Frontal cortex (tissue), 4 donors: ENCODE measurements at places on chromosomes 12 and 14. TPM values are rescaled to one million over a fixed set of nuclear protein-coding genes. Genes with fewer than 3 reads are reported as not detected.

The FGF6 gene
- total RNA-seq, result not detected

DNA sequence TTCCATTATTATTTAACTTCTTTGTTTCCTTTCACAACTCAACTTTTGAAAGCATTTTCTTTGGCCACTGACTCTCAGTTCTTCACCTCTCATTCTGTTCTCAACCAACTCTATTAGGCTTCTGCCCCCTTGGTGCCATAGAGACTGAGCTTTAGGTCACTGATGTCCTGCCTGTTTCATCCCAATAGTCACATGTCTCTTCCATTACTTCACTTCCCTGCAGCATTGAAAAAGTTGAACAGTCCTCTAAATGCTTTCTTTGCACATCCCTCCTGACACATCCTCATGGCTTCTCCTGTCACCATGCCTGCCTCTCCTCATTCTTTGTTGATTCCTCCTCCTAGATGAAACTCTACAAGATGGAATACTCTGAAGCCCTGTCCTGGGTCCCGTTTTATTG is 2.7 kb downstream of the CLEC12A start:
- DNase-seq, result no peak

- no peak for DNase-seq
Observed at GRCh38 chr14:96514694-96515093, 12.5 kb downstream of the PAPOLA start.

The TOMM20L gene
- total RNA-seq, result not detected

DNA sequence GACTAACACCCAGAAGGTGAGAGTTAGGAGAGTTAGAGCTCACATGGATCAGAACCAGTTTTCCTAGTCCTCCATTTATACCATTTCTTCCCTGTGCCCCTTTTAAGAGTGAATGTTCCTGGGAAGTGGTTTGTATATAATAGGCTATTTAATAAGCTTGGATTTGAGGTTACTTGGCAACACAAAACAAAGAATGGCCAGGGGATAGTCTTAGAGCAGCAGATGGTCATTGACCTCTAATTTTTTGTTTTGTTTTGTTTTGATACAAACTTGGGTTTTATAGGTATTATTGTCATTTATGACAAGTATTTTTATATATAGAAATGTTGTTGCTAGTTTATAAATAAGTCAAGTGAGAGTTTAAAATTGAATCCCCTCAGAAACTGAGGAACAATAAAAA is 35.8 kb downstream of the VEZT start:
- no peak for DNase-seq

DNA sequence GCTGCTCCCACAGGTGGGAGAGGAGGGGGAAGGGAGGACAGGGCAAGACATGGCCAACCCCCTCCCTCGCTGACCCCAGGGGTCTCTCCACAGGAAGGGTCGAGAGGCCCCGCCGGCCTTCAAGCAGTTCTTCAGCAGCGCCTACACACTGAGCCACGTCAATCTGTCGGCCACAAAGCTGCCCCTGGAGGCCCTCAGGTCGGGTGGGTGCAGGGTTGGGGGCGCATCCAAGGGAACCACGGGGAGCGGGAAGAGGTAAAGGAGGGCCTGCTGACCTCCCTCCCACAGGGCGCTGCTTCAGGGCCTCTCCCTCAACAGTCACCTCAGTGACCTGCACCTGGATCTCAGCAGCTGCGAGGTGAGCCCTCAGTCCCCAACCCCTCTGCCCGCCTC is 6.1 kb downstream of the CARMIL3 start:
- DNase-seq, result no peak

The OR10A7 gene
- not detected for total RNA-seq

GRCh38 chr14:101062065-101062450 is 158.5 kb upstream of the RTL1 start:
- DNase-seq, result no peak

DNA sequence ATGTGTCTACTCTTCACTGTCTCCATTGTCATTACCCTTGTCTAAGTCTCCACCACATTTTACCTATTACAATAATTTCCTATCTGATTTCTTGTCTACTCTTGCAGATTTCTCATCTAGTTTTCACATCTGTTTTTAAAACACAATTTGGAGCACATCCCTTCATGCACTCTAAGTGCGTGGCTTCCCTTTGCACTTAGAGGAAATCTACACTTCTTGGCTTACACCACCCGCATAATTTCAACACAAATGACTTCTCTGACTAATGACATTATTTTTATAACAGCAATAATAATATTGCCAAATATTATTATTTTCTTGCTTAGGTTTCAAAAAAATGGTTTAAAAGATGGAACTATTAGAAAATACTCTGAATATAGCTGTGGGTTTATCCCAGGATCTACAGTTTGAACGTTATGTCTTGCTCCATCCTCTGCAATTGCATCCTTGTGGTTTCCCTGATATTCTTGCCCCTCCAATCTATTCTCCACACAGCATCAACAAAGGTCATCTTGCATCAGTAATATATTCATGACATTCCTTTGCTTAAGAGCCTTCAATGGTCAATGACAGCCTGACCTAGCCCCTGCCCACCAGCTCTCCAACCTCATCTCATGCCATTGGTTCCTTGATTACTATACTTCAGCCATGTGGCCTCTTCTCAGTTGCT is 153.7 kb downstream of the SLC25A21 start:
- no peak for DNase-seq

The HOXC13 gene
- total RNA-seq, result not detected

DNA sequence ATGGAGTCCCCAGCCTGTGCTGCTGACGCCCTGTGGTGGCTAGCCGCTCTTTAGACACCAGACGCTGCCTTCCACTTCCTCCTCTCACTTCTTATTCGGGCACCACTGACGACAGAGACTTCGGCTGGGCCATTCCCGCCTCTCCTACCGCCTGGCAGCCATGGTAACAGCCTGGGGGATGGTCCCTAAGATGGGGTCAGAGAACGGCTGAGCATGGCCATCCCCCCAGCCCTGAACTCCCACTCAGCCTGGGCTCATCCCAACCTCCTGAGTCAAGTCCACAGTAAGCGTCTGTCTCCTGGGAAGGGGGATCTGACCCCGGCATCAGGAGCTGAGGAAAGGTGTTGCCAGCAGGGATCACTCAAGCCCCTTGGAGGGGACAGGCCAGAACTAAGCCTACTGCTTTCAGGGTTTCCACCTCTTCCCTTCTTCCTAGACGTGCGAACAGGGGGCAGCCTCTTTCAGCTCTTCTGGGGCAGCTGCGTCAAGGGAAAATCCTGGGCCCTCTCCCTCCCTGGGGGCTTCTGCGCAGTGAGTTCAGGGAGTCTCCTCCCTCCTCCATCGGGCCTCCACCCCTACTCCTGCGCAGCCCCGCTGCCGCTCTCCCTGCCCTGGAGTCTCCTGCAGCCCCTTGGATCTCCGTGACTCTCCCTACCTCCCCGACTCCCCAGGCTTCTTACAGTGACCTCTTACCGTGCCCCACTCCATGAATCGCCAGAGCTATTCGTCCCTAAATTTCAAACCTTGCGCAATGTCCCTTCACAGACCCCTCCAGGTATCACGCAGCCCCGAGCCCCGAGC is 643 bp upstream of the TAMALIN start:
- no peak for DNase-seq

DNA sequence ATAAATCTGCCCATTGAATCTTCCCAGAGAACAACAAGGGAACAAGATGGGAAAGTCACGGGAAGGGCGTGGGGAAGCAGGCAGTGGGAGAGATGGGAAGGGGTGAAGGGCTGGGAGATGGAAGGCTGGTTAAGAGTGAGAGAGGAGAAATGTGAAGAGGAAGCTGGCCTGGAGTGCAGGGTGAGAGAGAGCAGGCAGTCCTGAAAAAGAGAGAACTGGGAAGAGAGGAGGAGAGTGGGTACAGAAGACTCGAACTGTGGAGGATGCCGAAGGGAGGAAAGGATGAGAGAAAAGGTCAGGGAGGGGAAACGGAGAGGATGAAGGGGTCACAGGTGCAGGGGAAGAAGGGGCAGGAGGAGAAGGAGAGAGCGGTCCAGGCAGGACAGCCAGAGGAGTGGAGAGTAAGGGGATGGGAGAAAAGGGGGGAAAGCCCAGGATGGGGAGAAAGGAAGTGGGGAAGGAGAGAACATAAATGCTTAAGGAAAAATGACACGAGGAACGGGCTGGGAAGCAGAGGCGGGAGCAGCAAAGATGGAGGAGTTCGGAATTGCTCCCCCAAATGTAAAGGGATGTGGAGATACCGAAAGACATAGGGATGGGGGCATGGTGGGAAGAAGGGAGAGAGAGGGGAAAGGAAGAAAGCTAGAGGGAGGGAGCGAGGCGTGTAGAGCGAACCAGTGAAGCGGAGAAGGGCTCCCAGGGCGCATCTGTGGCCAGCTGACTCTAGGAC is 1.2 kb downstream of the PIANP start:
- DNase-seq, result no peak

GRCh38 chr12:75807494-75807893 is 224.1 kb downstream of the PHLDA1 start:
- DNase-seq, result no peak

The GPR68 gene
- 4.9 TPM for total RNA-seq

GRCh38 chr12:50568338-50569091 is 63.7 kb downstream of the DIP2B start:
- DNase-seq, result no peak
